ENCODE measurements at places on chromosomes 4 and X.

DNA sequence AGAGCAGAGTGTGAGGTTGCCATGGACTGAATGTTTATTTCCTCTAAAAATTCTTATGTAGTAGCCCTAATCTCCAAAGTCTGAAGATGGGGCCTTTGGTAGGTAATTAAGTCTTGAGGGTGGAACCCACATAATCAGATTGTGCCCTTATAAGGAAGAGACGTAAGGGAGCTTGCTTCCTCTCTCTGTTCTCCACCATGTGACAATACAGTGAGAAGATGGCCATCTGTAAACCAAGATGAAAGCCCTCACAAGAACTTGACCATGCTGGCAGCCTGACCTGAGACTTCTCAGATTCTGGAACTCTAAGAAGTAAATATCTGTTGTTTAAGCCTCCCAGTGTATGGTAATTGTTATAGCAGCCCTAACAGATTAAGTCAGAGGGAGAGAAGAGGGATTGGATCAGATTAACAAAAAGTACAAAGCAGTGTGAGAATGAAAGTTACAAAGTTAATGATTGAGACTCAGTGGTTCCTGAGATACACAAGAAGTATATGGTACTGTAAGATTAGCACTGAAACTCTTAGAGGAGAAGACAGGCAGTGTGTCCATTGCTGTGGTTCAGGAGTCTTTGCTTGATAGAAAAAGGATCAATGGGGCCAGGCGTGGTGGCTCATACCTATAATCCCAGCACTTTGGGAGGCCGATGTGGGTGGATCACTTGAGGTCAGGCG lies 82.5 kb upstream of the GC start:
- DNase-seq, result no peak

- DNase-seq, result no peak
These were observed 9.8 kb upstream of the TIGD2 start for GRCh38 chr4:89101256-89102161.

- DNase-seq, result no peak
These were observed 110.2 kb upstream of the UGT8 start for GRCh38 chr4:114488301-114488982.

GRCh38 chr4:89765966-89766365 lies 71.0 kb downstream of the SNCA start:
- no peak for DNase-seq

DNA sequence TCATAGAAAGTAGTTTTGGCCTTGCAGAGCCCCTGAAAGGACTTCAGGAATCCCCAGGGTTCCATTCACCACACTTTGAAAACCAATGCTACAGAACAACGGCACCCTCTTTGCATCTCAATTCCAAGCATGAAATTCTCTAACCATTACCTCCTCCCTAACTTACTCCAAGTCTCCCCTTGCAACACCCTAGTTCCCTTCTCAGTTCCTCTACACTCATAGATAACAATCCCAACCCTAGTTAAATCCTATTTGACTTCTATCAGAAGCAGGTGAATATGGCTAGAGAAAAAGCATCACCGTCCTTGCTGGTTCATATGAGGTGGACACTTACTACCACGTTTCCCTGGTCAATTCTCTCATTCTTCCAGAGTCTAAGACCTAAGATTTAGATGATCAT lies 2.4 kb downstream of the RCHY1 start:
- no peak for DNase-seq

DNA sequence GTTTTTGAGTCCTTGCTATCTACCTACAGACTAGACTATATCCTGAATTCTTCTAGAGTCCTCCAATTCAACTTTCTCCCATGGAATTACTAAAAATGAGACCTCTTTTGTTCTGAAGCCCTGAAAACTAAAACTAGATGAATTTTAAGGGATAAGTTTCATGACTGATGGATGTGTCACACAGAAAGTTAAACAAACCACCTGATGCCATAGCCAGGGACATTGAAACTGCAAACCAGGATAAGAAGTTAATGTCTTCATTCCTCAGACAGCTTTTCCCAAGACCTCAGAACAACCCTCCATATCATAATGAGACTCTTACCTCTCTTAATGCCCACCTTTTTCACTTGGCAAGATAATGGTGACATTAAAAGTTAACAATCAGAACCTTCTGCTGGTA lies 81.5 kb upstream of the PTPN13 start:
- no peak for DNase-seq

DNA sequence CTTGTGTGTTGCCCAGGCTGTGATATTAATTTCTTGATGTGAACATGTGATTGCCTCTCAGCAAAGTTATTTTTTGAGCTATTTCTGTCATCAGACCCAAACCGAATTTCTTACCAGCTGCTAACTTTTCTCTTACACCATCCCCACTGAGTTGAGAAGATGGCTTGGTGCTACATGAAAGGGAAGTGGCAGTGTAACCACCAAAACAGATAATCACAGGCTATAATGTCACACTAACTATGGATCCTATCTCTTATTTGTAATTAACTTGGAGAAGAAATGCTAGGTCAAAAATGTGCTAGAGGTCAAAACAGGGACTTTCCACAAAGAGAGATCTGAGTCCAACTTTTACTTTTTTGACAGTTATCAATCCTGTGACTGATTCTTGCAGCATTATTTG lies 43.8 kb downstream of the ELOVL6 start:
- DNase-seq, result no peak

DNA sequence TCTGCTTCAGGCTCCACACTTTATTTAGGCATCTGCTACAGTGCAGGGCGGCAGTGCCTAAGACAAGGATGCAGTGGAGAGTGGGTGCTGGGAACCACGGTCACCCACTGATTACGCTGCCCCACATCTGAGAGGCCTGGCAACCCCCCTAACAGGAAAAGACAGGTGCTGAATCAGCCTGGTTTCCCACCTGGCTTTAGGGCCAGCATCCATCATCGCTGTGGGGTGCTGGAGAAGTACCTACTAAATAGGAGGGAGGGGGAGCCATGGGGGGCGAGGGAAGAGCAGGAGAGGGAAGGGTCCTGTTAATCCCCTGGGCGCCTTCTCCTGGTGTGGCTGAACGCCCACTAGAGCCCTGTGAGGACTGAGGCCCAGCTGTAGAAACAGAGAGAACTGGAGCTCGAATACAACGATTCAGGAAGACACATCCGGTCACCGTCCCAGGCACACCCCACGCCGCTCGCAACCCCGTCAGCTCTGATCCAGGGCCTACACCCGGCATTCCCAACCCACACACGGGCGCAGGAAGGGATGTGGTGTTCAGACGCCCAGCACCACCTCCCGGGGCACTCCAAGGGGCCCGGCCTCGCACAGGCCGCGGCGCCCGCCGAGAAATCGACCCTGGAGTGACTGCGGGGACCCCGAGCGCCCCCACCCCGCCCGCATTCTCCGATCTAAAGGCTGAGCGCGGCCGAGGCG lies 554 bp downstream of the DCTD start:
- no peak for DNase-seq

- DNase-seq, result no peak
These were observed 45.4 kb upstream of the TRPC5OS start for GRCh38 chrX:111830571-111830970.

DNA sequence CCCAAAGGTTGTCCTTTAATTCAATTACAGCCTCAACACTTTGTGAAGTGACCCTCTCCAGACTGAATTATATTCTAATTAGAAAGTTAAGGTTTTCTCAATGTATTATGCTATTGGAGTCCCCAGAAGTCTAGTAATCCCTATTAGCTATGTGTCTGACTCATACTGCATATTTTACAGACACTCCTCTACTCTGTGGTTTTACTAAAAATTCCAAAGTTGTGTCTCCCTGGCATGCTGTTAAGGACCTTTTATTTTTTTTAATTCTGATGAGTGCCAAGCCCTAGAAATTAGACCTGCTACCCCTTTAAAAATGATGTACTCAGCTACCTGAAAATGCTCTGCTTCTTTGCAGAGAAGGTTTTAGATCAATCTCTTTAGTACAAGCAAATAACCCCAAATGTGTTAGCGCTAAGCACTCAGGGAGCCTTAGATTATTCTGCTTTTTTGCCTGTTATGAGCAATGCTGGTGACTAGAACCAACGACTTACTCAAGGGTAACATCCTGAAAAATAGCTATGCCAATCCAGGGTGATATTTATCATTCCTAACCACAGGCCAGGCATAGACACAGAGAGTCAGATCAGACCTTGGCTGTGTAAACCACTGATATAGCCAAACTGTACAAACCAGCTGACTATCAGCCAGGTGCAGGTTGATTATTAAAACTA lies 26.1 kb upstream of the CXCL13 start:
- no peak for DNase-seq

- DNase-seq, result no peak
These were observed 86.3 kb downstream of the SMARCA5 start for GRCh38 chr4:143599827-143600226.

DNA sequence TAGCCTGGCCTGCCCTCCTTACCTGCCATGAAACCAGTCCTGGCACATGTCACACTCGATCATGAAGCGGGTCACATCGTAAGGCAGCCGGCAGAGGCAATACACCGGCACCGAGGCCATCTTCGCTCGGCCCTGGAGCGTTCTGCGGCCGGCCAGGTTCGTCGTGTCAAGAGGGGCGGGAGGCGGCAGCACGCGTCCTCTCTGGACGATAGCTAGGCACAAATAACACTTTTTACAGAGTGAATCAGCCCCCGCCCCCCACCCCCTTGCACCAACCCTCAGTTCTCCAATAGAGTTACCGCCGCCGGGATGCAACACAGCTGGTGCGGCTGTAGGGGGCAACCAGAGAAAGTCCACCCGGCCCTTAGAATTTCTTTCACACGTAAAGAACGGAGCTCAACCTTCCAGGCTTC lies 1.7 kb downstream of the PHF8 start:
- no peak for DNase-seq

- no peak for DNase-seq
These were observed 264.2 kb downstream of the INPP4B start for GRCh38 chr4:142581881-142582280.

- DNase-seq, result no peak
These were observed 143.4 kb upstream of the ATP6AP2 start for GRCh38 chrX:40437348-40437747.

- no peak for DNase-seq
These were observed 1.7 kb upstream of the ZFP92 start for GRCh38 chrX:153409414-153410101.

DNA sequence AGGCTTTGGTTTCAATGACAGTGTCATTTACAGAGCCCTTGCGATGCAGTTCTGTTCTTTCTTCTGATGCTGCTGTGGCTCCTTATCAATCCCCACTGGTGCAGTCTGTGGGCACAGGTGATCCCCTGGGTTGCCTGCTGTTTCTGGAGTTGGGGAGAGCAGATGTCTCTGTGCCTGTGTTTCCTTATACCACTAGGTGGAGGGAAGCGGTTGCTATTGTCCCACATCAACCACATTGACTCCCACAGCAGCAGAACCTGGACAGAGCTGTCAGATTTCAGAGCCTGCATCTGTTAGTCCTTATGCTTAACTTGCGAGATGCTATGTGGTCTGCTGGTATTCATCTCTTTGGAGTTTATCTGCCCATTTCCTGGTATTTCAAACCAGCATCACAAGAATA lies 57.7 kb downstream of the NEIL3 start:
- DNase-seq, result no peak

DNA sequence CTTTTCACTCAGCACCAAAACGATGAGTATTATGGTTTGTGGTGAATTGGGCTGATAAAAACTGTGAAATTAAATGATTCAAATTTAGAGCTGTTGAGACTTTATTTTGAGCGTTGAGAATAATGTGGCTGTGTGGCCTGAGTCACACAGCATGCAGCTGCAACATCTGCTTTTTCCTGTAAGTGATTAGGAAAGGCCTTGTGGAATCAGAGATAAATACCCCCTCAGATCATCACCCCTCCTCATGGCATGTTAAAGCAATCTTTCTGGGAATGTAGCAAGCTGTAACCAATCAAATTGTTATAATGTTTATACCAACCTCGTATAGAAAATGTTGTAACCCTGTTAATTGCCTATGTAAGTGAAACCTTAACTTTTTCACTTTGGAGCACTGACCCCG lies 90.0 kb upstream of the GRPR start:
- DNase-seq, result no peak

DNA sequence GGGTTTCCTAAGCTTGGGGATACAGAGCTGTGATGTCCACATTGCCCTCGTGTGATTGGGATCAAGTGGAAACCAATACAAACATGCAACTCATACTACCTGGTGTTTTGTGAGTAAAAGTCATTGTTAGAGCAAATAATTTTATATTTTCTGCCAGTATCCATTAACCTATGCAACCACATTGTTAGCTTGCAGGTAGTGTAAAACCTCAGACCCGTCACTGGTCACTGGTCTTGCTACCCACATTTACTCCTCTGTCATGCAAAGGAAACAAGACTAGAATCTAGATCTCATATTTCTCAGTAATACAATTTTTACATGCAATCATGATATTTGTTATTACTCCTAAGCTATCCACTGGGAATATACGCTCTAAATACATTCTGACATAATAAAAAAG lies 324.3 kb upstream of the NDST4 start:
- DNase-seq, result no peak

All from stimulated activated CD8-positive, alpha-beta memory T cell treated with anti-CD3 and anti-CD28 coated beads, Interleukin-4, amount 100 ng/mL, for 1 hour (primary cell).